Activated CD8-positive, alpha-beta memory T cell treated with anti-CD3 and anti-CD28 coated beads for 1 hour (primary cell): ENCODE measurements at places on chromosomes 4 and X.

DNA sequence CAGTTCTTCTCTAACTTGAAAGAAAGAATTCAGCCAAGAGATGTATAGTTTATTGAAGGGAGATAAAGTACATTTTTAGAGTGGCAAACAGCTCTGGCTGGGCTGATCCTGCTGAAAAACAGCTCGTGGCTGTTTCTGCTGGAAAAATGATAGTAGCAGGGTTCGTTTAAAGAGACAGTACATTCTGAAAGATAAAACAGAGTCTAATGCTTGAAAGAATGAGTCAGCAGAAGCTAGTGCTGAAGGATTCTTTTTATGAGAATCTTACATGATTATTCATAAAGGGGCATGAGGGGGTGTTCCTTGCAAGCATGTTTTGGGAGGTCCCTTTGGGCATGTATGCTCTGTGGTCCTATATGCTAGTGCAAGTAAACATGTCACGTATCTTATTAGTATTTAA is 790.0 kb downstream of the PCDH18 start:
- DNase-seq = no peak

DNA sequence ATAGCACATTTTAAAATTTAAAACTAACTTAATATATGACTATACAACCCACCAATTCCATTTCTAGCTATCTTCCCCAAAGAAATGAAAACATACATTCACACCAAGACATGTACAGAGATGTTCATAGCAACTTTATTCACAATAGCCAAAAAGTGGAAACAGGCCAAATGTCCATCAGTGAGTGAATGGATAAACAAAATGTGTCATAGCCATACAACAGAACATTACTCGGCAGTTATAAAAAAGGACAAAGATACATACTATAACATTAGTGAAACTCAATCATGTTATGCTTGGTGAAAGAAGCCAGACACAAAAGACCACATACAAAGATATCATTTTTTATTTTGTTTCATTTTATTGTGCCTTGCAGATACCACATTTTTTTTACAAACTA is 396.8 kb downstream of the PACRGL start:
- DNase-seq = no peak

DNA sequence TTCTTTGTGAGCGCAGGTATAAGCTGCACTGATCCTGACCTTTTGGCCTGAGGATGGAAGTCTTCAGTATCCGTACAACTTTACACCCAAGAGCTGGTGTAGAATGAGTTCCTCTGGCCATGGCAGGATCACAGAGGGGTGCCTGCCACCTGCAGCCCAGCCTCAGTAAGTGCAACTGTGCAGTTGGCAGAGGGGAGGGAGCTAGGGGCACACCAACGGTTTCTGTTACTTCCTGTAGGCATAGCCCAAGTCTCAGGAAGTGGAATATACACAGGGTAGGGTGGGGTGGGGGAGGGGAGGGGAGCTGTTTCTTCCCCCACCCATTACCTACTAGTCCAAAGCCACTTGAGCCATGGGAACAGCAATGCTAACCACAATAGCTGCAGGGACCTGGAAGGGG is 85.4 kb upstream of the GBA3 start:
- DNase-seq = no peak

- no peak for DNase-seq
These were observed 99.0 kb upstream of the DDX3X start for GRCh38 chrX:41234962-41235361.

DNA sequence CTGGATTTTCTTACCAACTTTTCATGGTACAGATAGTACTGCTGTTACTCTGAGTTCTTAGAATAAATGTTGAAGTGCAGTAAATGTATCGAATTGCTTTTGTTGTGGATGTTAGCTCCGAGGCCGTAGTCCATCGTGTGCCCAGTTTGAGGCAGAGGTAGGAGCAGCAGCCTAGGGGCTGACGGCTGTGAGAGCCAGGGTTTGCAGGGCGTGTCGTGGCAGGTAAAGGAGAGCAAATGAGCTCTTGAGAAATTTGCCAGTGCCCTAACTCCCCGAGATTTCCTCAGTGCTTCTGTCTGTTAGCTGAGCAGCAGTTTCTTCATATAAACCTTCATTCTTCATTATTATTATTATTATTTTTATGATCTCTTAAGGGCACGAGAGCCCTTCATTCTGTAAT is 21.6 kb downstream of the PRIMPOL start:
- DNase-seq = no peak

DNA sequence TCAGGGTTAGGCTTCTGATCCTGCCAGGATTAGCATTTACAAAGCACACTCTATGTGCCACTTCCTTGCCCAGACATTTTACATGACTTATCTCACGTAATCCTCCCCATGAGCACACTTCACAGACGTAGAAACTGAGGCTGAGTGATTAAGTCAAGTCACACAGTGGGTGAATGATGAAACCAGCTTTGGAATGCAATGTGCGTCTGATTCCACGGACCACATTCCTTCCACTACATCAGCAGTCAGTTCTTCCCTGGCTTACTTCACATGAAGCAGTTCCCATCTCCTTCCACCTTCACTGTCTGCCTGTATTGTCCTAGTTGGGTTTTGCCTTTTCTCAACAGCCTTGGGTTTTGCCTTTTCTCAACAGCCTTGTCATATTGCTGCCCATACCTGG is 134.3 kb upstream of the PPARGC1A start:
- DNase-seq = no peak

GRCh38 chr4:142579443-142579842 is 266.7 kb downstream of the INPP4B start:
- DNase-seq = no peak

GRCh38 chrX:19863857-19864223 is 23.6 kb downstream of the SH3KBP1 start:
- no peak for DNase-seq

DNA sequence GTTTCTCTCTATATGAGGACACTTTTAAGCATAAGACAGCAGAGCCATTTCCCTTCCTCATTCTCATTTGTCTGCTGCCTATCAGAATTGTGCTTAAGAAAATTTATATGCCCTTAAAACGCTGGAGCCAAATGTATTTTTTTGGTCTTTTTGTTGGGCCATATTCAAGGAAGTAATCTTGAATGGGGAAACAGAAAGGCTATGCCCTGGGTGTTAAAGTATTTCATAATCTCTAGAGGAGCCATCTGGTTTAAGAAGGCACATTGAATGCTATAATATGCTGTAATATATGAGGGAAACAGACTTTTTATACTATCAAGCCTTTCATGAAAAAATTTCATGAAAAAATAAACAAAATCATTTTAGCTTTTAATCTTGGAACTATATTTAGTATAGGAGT is 4.3 kb downstream of the DMD start:
- no peak for DNase-seq

DNA sequence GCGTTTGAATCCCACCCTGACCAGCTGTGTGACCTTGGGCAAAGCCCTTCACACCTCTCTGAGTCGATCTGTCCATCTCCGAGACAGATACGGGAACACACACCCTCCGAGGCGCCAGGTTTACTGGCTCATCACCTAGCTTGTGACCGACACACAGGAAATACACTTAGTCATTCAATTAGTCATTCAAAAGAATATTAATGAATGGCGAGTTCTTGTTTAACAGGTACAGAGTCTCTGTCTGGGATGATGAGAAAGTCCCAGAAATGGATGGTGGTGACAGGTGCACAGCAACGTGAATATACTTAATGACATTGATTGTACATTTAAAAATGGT is 80.6 kb downstream of the PPP2R2C start:
- DNase-seq = no peak
